Activated CD4-positive, CD25-positive, alpha-beta regulatory T cell treated with anti-CD3 and anti-CD28 coated beads, Interleukin-2, amount 50 U/mL, for 72 hours (primary cell): ENCODE measurements at places on chromosomes 16 and 17.

GRCh38 chr17:50111673-50112655 is 16.8 kb downstream of the PDK2 start:
- no peak for DNase-seq

- DNase-seq: no peak
Measured at GRCh38 chr17:81586096-81586495, 33.9 kb upstream of the FAAP100 start.

GRCh38 chr17:17496189-17497064 is at the start of gene RASD1:
RASD1 (minus strand) TSS chr17:17496395; CDS start chr17:17496181, 214 bp downstream.
- DNase-seq: peak; percentile 83

GRCh38 chr17:14372461-14372860 is 71.6 kb downstream of the HS3ST3B1 start:
- DNase-seq: no peak

- no peak for DNase-seq
Measured at GRCh38 chr16:87570938-87571867, 31.1 kb upstream of the JPH3 start.
